Activated CD4-positive, alpha-beta T cell treated with anti-CD3 and anti-CD28 coated beads, Interleukin-2, amount 10 ng/mL, durations not matched to agents 24 days and 14 days (primary cell): ENCODE measurements at places on chromosomes 13 and 19. TPM values are rescaled to one million over a fixed set of nuclear protein-coding genes. Genes with fewer than 3 reads are reported as not detected.

- H3K27me3 ChIP-seq = peaks cover 4% of the 10 kb centered on the region
- DNase-seq = peak; percentile 63
- H3K4me3 ChIP-seq = no peak overlapping the region
- no peak overlapping the region for H3K27ac ChIP-seq
- peaks cover 10% of the 10 kb centered on the region for H3K4me1 ChIP-seq
- H3K36me3 ChIP-seq = no peaks in the 10 kb centered on the region
These were observed 3.4 kb upstream of the ZNF333 start for GRCh38 chr19:14686411-14686810.

- no peaks in the 10 kb centered on the region for H3K27me3 ChIP-seq
- peak overlapping the region; percentile 11 for H3K4me3 ChIP-seq
- DNase-seq = no peak
- H3K27ac ChIP-seq = peak overlapping the region; percentile 30
- peaks cover 7% of the 10 kb centered on the region for H3K36me3 ChIP-seq
These were observed 276.0 kb downstream of the FOXO1 start for GRCh38 chr13:40390401-40390916.

- H3K27me3 ChIP-seq = no peaks in the 10 kb centered on the region
- no peak overlapping the region for H3K4me3 ChIP-seq
- no peaks in the 10 kb centered on the region for H3K4me1 ChIP-seq
- no peak overlapping the region for H3K27ac ChIP-seq
- no peaks in the 10 kb centered on the region for H3K36me3 ChIP-seq
These were observed 16.2 kb downstream of the EVI5L start for GRCh38 chr19:7846155-7846646.

Gene THSD1
- total RNA-seq = 0.14 and 0.21 TPM in 2 replicates

Gene C19orf67
- total RNA-seq = 0.54 and 0.58 TPM in 2 replicates

Gene KIR2DL1
- total RNA-seq = not detected in 2 replicates

Gene PRR12
- 31.1 and 32.7 TPM in 2 replicates for total RNA-seq
